SK-N-DZ (cell line): ENCODE measurements at places on chromosomes 12 and 14.

DNA sequence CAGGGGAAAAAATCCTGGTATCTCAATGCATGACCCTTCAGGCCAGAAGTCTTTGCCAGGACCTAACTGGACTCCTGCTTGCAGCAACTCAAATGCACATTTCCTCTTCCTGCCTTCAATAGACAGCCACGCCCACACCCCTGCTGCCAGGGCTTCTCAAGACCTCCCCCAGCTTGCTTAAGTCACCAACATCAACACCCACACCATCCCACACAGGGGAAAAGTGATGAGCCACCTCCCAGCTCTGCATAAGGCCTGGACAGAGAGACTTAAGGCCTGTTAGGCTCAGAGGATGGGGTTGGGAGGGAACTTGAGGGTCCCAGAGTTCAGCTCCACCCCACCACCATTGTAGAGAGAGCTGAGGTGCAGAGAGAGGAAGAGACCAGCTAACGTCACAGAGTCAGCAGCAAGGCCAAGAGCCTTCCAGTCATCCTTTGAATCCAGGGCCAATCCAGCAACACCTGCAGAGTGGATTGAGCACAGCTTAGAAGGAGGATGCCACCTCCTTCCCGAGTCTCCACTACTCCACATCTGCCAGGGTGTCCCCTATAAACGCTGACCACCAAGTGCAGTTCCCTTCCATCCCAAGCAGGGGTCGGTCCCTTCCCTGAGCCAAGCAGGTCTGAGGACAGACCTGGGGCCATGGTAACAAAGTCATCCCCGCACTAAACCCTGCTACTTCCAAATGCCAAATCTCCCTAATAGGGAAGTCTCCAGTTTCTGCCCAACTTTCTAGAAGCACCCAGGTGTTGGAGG is 50.0 kb downstream of the KDM2B start:
- no peak for DNase-seq

- DNase-seq, result no peak
Measured at GRCh38 chr14:34064349-34064748, 113.5 kb upstream of the EGLN3 start.

DNA sequence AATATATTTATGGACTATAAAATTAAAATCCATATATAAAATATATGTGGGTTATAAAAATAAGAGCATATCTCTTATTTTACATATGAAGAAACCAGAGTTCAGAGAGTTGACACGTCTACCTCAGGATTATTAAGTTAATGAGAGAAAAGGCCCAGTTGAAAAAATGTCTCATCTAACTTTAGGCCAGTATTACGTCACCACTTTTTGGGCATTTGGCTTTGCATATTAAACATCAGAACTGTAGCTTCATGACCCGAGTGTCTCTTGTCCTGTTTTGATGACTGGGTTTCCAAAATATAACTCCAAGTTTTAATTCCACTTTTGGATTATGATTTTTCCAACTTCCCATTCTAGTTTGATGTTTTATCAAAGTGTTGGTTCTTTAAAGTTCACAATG is 1026.1 kb downstream of the SLC6A15 start:
- DNase-seq, result no peak

DNA sequence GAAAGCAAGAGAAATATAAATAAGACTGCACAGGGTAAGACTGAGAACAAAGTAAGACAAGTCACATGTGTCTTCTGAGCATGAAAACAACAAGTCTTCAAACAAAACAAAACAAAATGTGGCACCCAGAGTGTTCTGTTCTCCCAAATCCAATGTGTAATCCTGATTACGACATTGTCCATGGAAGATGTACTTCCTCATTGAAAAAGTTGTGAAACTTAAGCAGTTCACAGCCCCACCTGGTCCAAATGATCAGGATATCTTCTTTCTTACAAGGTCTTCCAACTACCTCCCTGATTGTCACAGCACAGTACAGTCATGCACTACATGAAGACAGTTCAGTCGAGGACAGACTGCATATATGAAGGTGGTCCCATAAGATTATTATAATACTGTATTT is 23.3 kb upstream of the NEK9 start:
- DNase-seq, result no peak

- DNase-seq, result no peak
Measured at GRCh38 chr14:90692826-90693225, 123.4 kb downstream of the TTC7B start.

DNA sequence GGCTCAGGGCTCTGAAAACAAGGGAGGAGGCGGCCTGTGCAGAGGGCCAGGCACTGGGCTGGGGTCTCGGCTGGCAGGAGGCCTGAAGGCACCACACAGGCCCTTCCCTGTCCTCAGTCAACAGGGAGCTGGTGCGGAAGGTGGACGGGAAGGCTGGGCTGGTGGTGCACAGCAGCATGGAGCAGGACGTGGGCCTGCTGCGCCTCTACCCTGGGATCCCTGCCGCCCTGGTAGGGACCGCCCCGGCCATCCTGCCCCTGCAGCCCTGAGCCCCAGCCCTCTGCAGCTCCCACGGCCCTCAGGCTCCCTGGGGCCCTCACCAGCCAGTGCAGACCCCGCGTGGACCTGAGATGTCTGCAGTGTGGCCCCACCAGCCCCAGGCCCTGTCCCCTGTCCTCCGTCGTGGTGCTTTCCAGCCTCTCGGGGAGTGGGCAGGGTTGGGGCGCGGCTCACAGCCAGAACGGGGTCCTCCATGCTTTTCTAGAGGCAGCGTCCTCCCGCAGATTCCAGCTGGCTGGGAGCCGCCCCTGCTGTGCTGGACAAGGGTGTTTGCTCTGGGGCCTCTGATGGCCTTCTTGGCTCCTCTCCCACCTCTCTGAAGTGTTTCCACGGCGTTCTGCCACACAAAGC is 18.1 kb downstream of the ASPG start:
- no peak for DNase-seq

DNA sequence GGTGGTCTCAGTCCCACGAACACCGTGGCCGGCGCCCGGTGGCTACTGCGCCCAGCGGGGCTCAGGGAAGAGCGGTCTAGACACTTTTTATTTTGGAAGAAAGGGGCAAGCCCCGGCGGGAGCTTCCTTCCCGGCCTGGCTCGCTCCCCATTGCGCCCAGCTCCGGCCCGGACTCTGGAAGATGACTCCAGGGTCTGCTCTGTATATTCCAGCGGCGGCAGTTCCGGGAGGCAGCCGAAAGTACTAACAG is 225.1 kb upstream of the CRY1 start:
- no peak for DNase-seq

- DNase-seq, result no peak
Measured at GRCh38 chr14:64541972-64542835, 1.7 kb downstream of the HSPA2 start.

DNA sequence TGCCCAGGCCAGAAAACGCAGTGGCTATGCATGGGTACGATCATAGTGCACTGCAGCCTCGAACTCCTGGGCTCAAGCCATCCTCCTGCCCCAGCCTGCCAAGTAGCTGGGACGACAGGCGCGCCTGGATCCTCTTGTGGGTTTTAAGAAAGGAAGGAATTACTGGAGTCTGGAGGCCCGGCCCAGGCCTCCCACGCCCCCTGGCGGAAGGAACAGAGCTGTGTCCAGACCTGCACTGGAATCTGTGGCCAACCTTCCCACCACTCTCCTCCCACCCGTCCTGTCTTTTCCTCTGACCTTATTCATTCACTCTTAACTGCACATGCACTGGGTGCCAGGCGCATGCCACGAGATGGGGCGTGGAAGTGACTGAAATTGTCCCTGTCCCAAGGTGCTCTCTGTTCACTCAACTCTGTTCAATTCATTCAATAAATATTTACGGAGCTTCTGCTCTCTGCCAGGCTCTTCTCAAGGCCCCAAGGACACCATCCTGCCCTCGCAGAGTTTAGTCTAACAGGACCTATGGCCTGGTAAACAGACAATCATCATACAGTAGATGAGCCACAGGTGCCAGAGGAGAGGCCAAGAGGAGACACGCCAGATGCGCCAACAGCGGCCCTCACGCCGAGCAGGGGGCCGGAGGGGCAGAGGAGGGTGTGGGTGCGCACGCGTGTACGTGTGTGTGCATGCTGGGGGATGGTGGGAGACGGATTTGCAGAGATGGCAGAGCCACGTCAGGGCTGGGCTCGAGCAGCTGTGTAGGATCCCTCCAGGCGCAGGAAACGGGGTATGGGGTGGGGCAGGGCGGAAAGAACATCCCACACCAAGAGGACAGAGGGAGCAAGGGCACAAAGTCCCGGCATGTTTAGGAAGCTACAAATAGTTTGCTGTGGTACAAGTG is 13.7 kb upstream of the TMEM106C start:
- DNase-seq, result peak; percentile 68

DNA sequence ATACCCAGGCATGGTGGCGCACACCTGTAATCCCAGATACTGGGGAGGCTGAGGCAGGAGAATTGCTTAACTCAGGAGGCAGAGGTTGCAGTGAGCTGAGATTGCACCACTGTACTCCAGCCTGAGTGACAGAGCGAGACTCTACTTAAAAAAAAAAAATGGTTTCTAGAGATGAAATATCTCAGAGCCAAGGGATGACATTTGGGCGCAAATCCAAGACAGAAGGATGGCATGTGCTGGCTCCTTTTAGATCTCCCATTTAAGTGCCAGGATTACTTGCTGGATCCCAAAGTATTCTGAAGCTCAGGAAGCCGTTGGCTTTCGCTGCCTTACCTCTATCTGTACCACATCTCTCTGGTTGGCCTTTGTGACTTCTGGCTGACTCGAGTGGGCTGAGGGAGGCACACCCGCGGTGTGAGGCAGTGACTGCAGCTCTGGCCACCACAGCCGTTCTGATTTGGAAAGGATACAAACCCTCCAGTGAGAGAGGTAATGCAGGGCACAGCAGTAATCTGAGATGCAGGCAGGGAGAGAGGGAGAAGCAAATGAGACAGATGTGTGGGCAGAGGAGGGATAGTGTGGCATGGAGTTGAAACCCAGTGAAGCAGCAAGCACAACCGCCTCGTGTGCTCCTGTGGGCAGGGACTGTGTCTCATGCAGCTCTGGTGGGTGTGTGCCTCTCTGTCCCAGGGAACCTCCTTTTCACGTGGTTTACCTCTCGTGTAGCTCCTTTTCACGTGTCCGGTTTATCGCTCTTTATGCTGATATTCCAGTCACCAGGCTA is 4.9 kb downstream of the B4GALNT3 start:
- DNase-seq, result no peak

DNA sequence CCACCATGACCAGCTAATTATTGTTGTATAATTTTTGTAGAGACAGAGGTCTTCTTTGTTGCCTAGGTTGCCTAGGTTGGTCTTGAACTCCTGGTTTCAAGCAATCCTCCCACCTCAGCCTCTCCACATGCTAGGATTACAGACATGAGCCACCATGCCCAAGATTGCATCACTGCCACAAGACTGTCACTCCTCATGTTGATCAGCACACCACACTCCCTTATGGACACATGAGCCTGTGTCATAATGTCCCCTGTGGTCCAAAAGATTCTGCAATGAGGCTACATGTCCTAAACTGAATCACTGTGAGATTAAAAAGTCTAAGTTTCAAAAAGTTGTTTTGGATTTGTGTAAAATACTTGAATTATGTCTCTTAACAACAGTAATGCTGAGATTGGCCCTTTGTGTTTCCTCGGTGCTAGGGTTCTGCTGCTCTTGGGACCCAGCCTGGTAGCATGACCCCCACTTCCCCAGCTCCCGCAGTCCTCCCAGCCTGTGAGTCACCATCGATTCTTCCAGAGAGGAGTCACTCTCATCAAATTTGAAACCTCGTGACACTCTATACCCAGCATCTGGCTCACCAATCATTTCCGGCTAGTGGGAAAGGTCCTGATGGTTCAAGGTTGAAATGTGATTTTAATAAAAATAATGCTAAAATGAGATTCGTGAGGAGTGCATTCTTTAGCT is 890.9 kb downstream of the VRK1 start:
- DNase-seq, result no peak

GRCh38 chr12:47767216-47767724 is 5.8 kb upstream of the SLC48A1 start:
- DNase-seq, result peak; percentile 63

GRCh38 chr14:65228436-65228835 is 126.1 kb upstream of the MAX start:
- DNase-seq, result no peak

- peak; percentile 98 for DNase-seq
Measured at GRCh38 chr12:68331869-68332727, at the start of gene MDM1. Gene MDM1, minus strand, starts transcription at chr12:68332362. Its CDS starts 117 bp downstream, at chr12:68332245.

DNA sequence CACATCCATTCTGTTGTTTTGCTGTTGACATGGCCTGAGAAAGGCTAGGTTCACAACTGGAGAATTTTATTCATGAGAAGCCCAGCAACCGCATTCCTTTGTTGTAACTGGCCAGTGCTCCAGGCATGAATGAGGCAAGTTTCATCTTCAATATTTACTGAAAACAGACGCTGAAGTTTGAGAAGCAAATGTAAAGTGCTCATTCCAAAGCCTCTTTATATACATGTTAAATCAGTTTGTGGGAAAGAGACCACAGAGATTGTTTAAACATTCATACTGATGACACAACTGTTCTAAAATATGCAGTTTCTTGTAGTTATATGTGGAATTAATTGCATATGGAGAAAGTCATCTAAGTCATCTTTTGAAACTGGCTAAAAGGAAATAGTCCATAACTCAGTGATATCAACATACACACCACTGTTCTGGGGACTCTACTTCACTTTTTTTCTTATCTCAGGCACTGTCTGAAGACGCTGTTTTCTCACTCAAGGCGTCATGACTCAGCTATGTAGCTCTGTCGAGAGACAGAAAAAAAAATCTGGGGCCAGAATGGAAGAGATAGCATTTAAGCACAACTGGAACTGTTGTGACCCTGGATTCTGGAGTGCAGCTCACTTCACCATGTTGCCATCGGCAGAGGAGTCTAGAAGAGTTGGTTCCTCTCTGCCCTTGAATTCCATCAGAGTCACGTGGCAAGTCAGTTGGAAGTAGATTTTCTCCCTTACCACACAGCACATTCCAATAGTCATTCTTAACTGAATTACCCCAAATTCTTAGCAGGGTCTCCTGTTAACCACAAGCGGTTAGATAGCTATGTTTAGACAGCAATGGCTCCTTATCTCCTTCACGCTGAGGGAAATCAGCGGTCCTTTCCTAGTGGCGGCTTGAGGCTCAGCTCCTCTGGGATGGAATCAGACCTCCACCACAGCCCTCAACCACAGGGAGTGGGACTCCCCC is 258.4 kb upstream of the HMGA2 start:
- no peak for DNase-seq

DNA sequence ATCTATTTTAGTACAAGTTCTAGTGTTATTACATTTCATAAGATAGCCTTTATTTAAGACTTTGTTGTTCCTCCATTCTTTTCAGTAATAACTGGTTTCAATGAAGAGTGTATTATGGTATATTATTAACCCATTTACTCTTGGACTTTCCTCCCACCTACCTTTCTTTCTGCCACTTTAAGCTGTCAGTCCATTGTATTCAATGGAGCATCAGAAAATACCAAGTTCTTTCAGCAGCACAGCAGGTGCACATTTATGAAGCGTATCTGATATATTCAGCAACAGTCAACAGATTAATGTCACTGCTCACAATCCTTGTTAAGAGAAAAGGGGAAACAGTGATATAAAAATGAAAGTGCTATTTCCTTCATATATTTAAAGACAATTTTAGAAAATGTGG is 660.9 kb downstream of the C12orf50 start:
- no peak for DNase-seq

- no peak for DNase-seq
Measured at GRCh38 chr12:122738571-122738970, 7.9 kb upstream of the HCAR1 start.

- DNase-seq, result no peak
Measured at GRCh38 chr14:23950411-23951135, 3.0 kb upstream of the DHRS4 start.
